Vagina (tissue), 2 donors: ENCODE measurements at places on chromosomes 1 and 21.

DNA sequence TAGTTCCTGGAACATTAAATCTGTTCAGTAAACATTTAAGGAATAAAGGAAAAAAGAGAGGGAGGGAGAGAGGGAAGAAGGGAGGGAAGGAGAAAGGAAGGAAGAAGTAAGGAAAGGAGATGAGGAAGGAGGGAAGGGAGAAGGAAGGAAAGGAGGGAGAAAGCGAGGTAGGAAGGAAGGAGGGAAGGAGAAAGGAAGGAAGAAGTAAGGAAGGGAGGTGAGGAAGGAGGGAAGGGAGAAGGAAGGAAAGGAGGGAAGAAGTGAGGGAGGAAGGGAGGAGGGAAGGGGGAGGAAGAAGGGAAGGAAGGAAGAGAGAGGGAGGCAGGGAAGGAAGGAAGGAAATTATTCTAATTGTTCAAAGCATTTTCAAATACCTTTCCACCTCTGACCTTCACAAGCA is 77.2 kb upstream of the JUN start:
- no peak for DNase-seq

DNA sequence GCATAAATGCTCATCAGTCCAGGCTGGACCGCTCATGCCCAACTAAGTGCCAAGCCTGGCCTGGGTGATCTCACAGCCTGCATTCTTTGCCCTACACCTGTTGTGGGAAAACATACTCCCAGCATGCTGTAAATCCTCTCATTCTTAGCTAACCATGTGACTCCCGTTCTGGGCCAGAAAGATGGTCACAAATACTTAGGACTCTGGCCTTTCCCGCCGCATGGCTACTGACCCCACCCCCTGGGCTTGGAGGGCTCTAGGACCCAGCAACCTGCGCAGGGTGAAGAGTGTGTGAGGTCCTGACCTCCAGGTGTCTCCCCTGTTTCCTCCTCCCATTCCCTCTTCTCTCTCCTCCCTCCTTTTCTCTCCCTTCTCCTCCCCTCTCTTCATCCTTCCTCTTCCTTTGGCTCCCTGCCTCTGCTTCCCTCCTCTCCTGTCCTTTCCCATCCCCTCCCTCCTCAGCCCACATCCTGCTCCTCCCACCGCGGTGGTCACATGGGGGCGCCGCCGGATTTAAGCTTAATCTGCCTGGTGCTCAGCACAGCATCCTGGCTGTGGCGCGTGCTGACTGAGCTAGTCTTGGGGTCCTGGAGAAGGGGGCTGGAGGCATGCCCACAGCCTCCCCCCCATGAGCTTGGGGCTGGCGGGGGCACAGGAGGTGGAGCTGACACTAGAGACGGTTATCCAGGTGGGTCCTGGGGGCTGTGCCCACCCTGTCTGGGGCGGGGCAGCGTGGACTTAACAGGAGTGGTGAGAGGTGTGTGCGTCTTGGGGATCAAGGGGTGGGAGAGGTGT is at the start of gene CROCC:
TSS of gene CROCC (plus strand) at position 541 of the 795 bp plus-strand sequence. CDS start at position 629, 88 bp downstream.
- DNase-seq: no peak

- DNase-seq: no peak
These were observed 96.6 kb upstream of the ERRFI1 start for GRCh38 chr1:8122477-8123407.

- no peak for DNase-seq
These were observed 209.5 kb downstream of the GRIK1 start for GRCh38 chr21:29730281-29730680.

DNA sequence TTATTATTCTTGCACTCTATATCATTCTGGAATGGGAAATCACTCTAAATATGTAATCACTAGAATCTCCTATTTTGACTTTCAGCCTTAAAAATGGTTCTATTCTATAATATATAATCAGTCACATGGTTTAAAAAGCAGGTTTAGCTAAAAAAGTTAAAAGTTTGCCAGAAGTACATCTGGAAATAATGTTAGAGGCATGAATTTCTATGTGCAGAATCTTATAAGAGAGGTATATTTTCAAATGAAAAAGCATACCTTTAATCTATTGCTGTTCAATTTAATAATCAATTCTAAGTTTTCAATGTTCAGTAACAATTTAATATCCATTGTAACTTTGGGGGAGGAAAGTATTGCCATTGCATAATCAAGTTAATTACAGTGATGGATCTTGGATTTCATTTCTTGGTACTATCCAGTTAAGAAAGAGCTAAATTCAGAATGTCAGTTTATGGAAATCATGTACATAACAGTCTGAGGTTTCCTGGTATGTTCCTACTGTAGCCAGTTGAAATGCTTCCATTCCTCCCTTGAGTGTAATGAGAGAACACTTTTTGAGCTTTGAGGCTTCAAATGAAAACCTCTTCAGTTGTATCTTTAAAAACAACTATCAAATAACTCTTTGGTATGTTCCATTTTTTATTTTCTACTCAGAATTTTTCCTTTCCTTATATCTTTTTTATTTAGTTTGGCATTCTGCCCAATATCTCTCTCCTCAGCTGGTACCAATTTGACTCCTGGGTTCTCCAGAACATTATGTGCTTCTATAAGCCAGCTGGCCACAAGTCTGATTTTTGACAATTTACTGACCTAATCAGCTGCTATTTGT is 175.7 kb upstream of the COL11A1 start:
- DNase-seq: no peak

DNA sequence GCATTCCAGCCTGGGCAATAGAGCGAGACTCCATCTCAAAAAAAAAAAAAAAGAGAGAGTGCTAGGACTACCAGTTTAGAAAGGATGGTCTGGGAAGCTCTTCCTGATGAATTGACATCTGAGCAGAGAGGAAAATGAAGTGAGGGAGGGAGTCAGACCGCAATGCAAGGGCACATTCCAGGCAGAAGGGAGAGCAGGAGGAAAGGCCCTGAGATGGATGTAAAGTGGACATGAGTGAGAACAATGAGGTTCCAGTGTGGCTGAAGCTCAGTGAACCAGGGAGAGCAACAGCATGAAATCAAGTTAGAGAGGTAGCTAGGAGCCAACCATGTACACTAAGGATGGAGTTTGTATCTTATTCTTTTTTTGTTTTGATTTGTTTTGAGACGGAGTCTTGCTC is 55.9 kb upstream of the SPOCD1 start:
- no peak for DNase-seq

DNA sequence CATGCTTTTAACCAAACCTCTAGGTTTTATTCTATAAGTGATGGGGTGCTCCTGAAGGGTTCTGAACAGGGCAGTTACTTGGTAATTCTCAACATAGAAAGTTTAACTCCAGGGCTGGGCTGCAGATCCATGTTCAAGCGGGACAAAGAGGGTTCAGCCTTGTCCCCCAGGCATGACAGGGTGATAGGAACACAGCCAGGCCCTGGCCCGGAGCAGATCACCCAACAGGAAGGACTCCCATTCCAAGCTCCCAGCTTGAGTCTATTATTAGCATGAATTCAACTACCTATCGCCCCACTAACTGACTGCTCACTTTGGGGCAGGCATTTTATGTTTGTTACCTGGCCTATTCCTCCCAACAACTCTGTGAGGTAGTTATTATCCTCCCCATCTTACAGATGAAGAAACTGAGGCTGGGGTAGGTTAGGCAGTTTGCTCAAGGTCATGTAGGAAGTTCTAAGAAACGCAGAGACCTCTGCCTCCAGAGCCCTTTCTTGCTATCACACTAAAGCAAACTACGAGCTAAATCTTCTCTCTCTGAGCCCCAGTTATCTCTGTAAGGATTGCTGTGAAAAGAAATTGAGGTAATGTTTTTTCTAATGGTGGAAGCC is 14.5 kb downstream of the ASAP3 start:
- DNase-seq: no peak

- no peak for DNase-seq
These were observed 384.4 kb upstream of the POU3F1 start for GRCh38 chr1:38430949-38431348.

DNA sequence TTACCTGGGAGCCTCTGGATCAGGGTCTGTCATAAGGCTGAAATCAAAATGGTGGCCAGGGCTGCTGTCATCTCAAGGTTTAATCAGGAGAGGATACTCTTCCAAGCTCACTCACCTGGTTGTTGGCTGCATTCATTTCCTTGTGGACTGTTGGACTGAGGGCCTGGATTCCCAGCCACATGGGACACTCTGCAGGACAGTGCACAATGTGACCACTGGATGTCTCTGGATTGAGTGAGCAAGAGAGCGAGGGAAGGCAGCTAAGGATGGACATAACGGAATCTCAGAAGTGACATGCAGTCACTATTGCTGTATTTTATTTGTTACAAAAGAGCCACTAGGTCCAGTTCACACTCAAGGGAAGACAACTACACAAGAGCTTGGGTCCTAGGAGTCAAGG is 229.1 kb downstream of the S1PR1 start:
- DNase-seq: no peak

GRCh38 chr1:34398916-34399275 is 222.2 kb downstream of the C1orf94 start:
- DNase-seq: peak; percentile 22

GRCh38 chr1:67146539-67146938 is 11.8 kb upstream of the C1orf141 start:
- DNase-seq: no peak

- no peak for DNase-seq
These were observed 33.7 kb downstream of the PTP4A2 start for GRCh38 chr1:31904339-31905092.

DNA sequence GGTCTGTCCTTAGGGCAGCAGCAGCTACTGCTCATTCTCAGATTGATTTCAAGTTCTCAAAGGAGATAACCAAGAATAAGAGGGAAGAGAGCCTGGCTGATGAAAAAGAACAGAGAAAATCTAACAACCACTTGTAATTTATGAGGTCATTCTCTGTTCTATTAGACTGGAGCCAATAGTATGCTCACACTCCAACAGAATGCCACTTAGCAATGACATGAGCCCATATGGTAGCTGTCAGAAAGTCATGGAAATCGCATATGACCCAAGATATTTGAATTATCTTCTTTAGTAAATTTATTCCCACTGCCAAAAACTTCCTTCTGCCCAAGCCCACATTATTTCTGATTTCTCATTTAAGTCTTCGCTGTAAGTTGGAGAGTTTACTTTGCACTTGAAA is 53.7 kb upstream of the PLA2G4A start:
- no peak for DNase-seq

DNA sequence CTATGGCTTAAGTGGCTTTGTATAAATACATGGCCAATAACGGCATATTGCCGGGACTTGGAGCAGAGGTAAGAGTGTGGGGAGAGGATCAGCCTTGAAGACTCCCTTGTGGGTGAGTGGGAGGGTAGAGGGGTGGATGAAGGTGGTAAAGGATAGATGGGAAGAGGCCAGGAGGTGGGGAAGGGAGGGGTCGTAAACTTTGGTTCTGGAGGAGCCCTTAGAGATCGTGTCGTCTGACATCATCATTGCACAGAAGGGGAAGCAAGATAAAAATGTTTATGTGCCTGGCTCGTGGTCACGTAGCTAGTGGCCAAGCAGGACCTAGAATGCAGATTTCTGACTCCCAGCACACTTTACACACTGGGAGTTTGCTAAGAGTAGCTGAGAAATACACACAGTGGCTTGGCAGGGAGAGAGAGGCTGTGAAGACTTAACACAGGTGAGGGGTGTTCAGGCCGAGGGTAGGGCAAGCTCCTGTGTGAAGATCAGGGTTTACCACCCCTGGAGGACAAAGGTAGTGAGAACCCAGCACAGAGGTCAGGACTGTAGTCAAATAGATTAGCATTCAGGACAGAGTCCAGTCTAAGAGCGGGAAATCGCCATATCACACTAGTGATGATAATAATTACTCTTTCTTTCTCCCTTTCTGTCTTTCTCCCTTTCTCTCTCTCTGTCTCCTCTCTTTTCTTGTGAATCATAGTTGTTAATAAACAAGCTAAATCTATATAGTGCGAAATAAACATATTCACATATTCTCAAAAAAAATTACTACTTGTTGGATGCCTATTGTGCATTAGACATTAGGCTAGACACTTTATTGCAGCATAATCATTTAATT is 75.5 kb downstream of the LRRC8D start:
- peak; percentile 44 for DNase-seq

DNA sequence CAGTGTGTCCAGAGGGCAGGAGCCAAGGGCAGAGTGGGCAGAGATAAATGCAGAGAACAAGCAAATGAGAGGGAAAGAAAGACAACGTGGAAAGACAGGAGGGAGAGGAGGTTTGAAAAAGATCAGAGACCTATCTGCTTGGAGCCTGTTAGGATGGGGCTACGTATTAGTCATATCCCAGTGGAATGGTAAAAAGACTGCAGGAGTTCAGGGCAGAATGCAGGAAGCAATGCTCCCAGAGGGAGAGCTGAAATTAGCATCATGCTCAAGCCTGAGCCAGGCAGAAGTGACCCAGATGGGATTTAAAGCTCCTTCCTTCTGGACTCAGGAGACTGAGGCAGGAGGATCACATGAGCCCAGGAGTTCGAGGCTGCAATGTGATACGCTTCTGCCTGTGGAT is 261.3 kb upstream of the CHRM3 start:
- DNase-seq: no peak

GRCh38 chr1:23019863-23020625 is 776 bp downstream of the KDM1A start:
- no peak for DNase-seq

- no peak for DNase-seq
These were observed 416 bp upstream of the TNFRSF14 start for GRCh38 chr1:2555634-2556276.

- DNase-seq: no peak
These were observed 43.7 kb downstream of the ARID4B start for GRCh38 chr1:235284231-235284769.

- DNase-seq: no peak
These were observed 212.6 kb downstream of the GREM2 start for GRCh38 chr1:240399381-240399780.

DNA sequence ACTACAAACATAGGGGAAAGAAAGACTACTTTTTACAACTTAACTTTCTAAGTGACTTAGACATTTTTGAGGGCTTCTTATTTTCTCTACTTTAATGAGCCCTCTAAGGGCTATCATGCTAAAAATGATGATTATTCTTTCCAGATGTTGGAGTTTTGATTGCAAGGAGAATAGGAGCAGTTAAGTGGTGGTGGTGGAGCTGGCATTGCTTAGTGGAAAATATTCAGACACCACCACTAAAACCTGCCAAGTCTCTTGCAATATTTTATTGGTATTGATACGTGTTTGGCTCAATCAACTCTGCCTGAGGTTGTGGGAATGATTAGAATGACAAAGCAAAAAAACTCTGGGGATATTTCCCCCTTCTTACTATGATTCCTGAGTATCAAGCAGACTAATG is 82.6 kb upstream of the PTGFR start:
- no peak for DNase-seq

- DNase-seq: no peak
These were observed 263.8 kb downstream of the NCAM2 start for GRCh38 chr21:21262048-21262447.

DNA sequence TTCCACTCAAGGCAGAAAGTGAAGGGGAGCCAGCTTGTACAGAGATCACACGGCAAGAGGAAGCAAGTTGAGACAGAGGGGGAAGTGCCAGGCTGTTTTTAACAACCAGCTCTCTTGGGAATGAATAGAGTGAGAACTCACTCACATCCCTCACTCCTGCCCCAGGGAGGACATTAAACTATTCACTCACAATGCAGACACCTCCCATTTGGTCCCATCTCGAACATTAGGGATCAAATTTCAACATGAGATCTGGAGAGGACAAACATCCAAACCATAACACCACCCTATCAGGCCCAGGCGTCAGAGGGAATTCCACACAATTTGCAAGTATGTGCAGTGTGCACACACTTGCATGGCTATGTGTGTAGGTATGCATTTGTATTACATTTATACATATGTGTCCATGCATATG is 62.7 kb downstream of the DMAP1 start:
- no peak for DNase-seq

GRCh38 chr1:245241526-245242130 is 86.8 kb downstream of the KIF26B start:
- no peak for DNase-seq
